ENCODE measurements at places on chromosomes 3 and 15. TPM values are rescaled to one million over a fixed set of nuclear protein-coding genes. Genes with fewer than 3 reads are reported as not detected.

GRCh38 chr3:65830948-65831732 is 207.6 kb downstream of the MAGI1 start:
- H3K27me3 ChIP-seq = no peaks in the 10 kb centered on the region
- no peaks in the 10 kb centered on the region for H3K36me3 ChIP-seq
- H3K4me1 ChIP-seq = peaks cover 61% of the 10 kb centered on the region
- DNase-seq = no peak

GRCh38 chr3:31461426-31461825 is 71.3 kb upstream of the STT3B start:
- no peak overlapping the region for H3K4me3 ChIP-seq
- H3K36me3 ChIP-seq = no peaks in the 10 kb centered on the region
- no peaks in the 10 kb centered on the region for H3K4me1 ChIP-seq
- H3K27ac ChIP-seq = no peak overlapping the region
- H3K27me3 ChIP-seq = no peaks in the 10 kb centered on the region
- no peak for DNase-seq

DNA sequence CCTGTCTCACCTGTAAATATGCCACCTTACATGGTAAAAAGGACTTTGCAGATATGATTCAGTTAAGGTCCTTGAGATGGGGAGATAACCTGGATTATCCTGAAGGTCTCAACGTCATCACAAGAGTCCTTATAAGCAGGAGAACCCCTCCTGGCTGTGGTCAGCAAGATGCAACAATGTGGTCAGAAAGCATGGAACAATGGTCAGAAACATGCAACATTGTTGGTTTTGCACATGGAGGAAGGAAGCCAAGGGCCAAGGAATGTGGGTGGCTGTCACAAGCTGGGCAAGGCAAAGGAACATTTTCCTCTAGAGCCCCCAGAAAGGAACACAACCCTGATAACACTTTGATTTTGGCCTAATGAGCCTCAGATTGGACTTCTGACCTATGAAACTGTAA is 9.4 kb upstream of the SUMF1 start:
- H3K4me3 ChIP-seq = no peak overlapping the region
- H3K27ac ChIP-seq = no peak overlapping the region
- no peak for DNase-seq
- no peaks in the 10 kb centered on the region for H3K4me1 ChIP-seq
- H3K36me3 ChIP-seq = no peaks in the 10 kb centered on the region

GRCh38 chr3:178206521-178206920 is 329.7 kb upstream of the KCNMB2 start:
- no peak overlapping the region for H3K4me3 ChIP-seq
- no peak overlapping the region for H3K27ac ChIP-seq
- no peaks in the 10 kb centered on the region for H3K36me3 ChIP-seq
- peaks cover 23% of the 10 kb centered on the region for H3K4me1 ChIP-seq
- H3K27me3 ChIP-seq = no peaks in the 10 kb centered on the region

GRCh38 chr3:48429960-48430707 is at the start of gene PLXNB1:
Gene PLXNB1, minus strand, starts transcription at chr3:48430086. Its CDS starts 5,475 bp downstream, at chr3:48424611.
- H3K27ac ChIP-seq = peak within 1 kb of the TSS; percentile 77
- H3K4me3 ChIP-seq = peak within 1 kb of the TSS; percentile 62
- no peaks in the 10 kb centered on the region for H3K27me3 ChIP-seq
- H3K4me1 ChIP-seq = peaks cover 7% of the 10 kb centered on the region
- no peaks in the 10 kb centered on the region for H3K36me3 ChIP-seq

DNA sequence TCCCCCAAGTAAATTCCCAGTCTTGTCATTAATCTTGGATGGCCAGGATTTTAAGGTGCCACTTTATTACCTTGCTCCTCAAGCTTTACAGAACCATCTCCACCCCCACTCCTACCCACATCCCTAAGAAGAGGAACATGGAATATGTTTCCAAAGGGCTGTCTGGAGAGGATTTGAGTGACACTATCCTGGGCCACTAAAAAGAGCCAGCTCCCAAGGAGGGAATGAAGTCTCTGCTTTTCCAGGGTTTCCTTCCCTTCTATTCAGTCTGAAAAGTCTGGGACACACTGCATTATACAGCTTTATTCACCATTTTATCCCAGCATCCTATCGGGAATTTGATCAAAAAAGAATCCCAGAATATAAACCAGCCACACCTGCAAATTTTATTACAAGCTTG is 35.6 kb upstream of the MECOM start:
- peaks cover 87% of the 10 kb centered on the region for H3K27me3 ChIP-seq
- H3K4me1 ChIP-seq = no peaks in the 10 kb centered on the region
- no peaks in the 10 kb centered on the region for H3K36me3 ChIP-seq
- H3K4me3 ChIP-seq = no peak overlapping the region
- no peak overlapping the region for H3K27ac ChIP-seq
- DNase-seq = no peak

GRCh38 chr3:136898549-136898948 is 36.5 kb downstream of the NCK1 start:
- no peak overlapping the region for H3K4me3 ChIP-seq
- no peak for DNase-seq
- peaks cover 17% of the 10 kb centered on the region for H3K36me3 ChIP-seq

DNA sequence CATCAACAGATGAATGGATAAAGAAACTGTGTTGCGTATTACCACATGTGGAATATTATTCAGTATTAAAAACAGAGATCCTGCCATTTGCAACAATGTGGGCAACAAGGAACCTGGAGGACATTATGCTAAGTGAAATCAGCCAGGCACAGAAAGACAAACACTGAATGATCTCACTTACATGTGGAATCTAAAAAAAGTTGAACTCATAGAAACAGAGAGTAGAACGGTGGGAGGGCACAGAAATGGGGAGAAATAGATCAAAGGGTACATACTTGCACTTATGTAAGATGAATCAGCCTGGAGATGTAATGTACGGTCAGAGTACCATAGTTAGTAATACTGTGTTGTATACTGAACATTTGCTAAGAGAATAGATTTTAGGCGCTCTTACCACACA is 29.8 kb upstream of the MUC13 start:
- DNase-seq = no peak
- no peak overlapping the region for H3K4me3 ChIP-seq
- no peaks in the 10 kb centered on the region for H3K36me3 ChIP-seq
- no peaks in the 10 kb centered on the region for H3K27me3 ChIP-seq

DNA sequence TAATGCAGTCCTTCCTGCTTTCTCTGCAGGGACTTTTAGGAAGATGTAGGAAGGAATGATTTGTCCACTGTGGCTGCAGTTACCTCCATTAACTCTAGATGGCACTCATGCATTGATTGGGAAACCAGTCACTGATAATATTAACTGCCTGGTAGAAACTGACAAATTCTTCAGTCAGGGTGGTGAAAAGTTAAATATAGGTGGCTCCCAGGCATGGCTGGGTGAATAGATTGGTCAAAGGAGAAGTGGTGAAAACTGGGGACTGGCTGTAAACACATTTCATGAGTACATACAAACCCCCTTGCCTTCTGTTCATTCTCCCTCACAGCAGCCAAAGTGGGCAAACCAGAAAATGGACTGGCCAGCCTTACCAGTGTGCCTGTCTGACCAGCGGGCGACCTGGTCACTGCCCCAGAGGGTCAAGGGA is 333.4 kb downstream of the THSD4 start:
- no peaks in the 10 kb centered on the region for H3K4me1 ChIP-seq
- no peaks in the 10 kb centered on the region for H3K36me3 ChIP-seq
- DNase-seq = peak; percentile 71
- H3K4me3 ChIP-seq = no peak overlapping the region
- no peak overlapping the region for H3K27ac ChIP-seq

DNA sequence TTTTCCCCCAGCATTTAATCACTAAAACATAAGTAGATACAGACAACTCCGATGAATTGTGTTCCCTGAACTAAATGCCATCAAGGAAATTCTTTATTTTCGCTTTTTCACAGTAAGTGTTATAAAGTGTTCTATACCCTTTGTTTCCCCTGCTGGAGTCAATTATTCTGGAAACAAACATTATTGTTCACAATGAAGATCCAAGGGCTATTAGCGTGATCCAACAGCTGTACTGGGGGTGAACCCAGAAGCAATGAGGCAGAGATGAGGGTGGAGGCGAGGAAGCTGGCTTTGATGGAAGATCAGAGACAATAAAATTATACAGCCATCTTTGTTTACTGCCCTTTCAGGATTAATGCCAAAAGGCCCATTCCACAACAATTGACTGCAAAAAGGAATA is 250.3 kb upstream of the IGF1R start:
- H3K36me3 ChIP-seq = no peaks in the 10 kb centered on the region
- peaks cover 86% of the 10 kb centered on the region for H3K27me3 ChIP-seq
- no peak for DNase-seq

GRCh38 chr3:106578911-106579310 is 710.1 kb upstream of the CBLB start:
- DNase-seq = no peak
- no peak overlapping the region for H3K4me3 ChIP-seq
- no peaks in the 10 kb centered on the region for H3K27me3 ChIP-seq
- peaks cover 2% of the 10 kb centered on the region for H3K4me1 ChIP-seq
- no peaks in the 10 kb centered on the region for H3K36me3 ChIP-seq

DNA sequence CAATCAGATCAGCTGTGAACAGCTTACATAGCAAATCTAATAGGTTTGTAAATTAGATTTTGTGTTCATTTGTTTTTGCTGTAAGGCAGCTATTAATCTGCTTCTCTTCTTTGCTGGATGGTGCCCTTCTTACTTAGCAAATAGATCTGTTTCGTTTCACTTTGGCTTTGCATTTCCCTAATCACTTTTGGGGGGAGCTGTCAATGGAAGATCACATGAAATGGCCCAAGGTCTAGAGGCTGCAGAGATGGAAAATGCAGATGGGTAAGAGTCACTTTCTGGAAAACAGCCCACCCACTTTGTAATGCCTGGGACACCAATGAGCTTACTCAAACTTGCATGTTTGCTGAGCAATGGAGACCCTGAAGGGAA is 36.4 kb downstream of the ST8SIA2 start:
- no peaks in the 10 kb centered on the region for H3K4me1 ChIP-seq
- H3K36me3 ChIP-seq = no peaks in the 10 kb centered on the region
- DNase-seq = no peak
- no peak overlapping the region for H3K4me3 ChIP-seq
- peaks cover 8% of the 10 kb centered on the region for H3K27me3 ChIP-seq
- no peak overlapping the region for H3K27ac ChIP-seq

- no peaks in the 10 kb centered on the region for H3K27me3 ChIP-seq
- H3K4me3 ChIP-seq = no peak overlapping the region
- H3K27ac ChIP-seq = no peak overlapping the region
- no peak for DNase-seq
These were observed 78.3 kb downstream of the CBLB start for GRCh38 chr3:105790534-105790933.

DNA sequence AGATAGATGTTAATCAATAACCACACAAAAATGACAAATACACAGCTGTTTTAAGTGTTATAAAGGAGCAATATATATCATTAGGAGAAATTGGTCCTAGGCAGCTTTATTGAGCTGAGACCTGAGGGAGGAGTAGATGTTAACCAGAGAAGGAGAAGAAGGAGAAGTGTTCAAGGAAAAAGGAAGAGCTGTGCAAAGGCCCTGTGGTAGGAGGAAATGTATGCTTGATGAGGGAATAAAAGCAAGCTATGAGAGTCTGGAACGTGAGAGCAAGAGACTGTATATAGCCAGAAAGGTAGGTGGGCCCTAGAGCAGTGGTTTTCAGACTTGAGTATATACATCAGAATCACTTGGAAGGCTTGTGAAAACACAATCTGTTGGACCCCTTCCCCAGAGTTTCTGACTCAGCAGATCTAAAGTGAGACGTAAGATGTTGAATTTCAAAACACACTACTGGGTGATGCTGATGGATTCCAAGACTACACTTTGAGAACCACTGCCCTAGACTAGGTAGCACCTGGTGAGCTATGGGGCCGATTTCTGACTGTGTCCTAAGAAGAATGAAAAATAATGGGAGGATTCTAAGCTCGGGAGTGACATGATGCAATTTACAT is 342.3 kb upstream of the ADAMTS9 start:
- DNase-seq = no peak
- no peaks in the 10 kb centered on the region for H3K4me1 ChIP-seq
- no peak overlapping the region for H3K4me3 ChIP-seq
- H3K27ac ChIP-seq = no peak overlapping the region

- DNase-seq = no peak
- no peaks in the 10 kb centered on the region for H3K27me3 ChIP-seq
- no peak overlapping the region for H3K27ac ChIP-seq
- no peaks in the 10 kb centered on the region for H3K36me3 ChIP-seq
These were observed 276.7 kb downstream of the ROBO1 start for GRCh38 chr3:79491029-79491641.

Gene POLQ
- total RNA-seq = 20.3 TPM

Gene NOX5
- not detected for total RNA-seq

Gene RLBP1
- total RNA-seq = not detected

Gene AADACL2
- not detected for total RNA-seq

Gene GOLGA6A
- not detected for total RNA-seq

Gene PLSCR2
- total RNA-seq = not detected
